T47D (cell line): ENCODE measurements at places on chromosomes 3 and 15.

DNA sequence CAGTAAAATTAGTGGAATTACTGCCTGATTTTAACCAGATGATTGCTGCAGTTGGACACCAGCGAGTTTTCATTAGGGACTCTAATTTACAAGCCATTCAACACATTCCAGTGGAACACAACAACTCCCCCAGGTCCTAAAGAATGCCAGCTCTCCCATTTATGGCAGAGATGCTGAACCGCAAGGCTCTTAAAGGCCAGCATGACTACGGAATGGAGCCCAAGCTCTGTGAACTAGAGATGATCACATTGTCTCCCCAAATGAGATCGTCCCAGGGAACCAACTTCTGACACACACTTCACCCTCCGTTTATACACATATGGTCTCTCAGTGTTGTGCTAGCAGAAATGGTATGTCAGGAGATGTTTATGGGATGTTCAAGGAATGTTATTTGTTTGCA, 446.2 kb upstream of the NR2F2 start:
- DNase-seq, result no peak

- no peak for DNase-seq
Measured at GRCh38 chr3:118228151-118228550, 806.5 kb downstream of the IGSF11 start.

GRCh38 chr15:75065851-75066509, 42.6 kb downstream of the PPCDC start:
- DNase-seq, result no peak

DNA sequence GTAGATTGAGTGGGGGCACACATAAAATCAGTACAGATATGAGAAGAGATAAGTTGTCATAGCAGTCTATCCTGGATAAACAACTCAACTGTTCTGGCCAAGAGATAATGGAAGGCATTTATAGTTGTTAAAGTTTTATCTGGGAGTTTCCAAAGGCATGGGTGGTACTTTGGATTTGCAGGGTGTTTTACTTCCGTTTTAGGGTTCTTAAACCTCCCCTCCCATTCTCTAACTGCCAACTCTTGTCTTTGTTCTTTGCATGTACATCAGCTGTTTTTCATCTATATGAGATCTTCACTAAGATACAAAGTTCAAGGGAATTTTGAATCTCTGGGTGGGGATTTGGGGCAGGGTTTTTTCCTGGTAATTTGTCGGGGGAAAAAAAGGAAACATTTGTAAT, 174.7 kb upstream of the CGNL1 start:
- no peak for DNase-seq

DNA sequence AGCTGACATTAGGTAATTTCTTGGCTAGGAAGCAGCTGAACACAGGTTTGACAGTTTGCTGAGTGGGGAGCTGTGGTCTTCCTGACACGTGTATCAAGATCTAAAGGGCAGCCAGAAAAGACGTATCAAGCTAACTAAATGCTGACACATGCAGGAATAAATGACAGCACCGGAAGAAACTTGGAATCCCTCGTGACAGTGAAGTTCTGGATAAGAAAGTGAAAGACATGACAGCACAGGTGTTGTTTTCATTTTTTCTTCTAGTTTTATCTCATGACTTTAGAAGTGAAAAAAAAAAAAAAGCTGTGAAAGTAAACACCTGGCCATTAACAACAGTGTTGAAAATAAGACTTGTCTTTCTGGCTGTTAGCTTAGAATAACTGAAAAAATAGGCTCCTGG, 48.7 kb downstream of the FGF7 start:
- DNase-seq, result no peak
